ENCODE measurements at places on chromosomes 4 and X.
A peak's percentile ranks its signal among the peaks of the same experiment; 100 is the strongest.

GRCh38 chr4:45079616-45080015 is 353.3 kb upstream of the GNPDA2 start:
- no peak for DNase-seq

- no peak for DNase-seq
These were observed 164.0 kb downstream of the SMARCA1 start for GRCh38 chrX:129359269-129359668.

GRCh38 chrX:78555401-78555980 is 103.6 kb downstream of the RTL3 start:
- no peak for DNase-seq

GRCh38 chrX:75603833-75604232 is 81.0 kb upstream of the ZDHHC15 start:
- DNase-seq = no peak

DNA sequence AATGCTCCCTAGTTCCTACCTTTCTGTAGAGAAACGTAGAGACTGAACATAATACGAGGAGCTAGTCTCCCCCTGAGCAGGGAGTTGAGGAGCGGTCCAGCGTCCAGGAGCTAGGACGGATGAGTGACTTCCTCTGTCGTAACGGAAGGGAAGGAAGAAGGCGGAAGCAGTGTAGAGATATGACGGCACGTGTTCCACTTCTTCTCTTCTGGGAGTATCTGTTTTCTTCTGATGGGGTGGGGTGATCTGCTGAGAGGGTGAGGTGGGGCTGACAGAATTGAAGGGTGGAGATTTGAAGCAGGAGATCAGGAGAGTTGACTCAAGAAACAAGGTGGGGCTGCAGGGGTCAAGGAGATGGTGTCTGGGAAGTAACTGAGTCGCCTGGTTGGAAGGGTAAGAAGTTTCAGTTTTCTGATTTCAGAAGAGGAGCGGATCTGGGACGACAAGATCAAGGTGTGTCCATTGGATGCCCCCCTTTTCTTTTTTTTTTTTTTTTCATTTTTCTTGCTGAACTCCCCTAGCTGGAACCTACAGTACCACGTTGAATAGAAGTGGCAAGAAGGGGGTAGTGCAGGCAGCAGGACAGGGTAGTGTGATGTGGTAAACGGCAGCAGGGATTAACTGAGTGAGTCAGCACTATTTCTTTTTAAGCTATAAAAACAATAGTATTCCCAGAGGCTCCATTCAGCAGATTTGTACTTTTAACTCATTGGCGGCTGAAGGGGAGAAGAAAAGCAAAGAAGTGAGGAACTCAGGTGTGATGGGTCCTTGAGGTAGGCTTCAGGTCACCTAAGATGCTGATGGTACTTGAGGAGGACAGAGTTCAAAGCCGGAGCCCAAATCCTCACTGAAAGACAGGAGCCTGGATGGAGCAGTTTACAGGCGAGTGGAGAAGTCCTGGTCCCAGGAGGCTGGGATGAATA is 50.8 kb upstream of the SETD7 start:
- DNase-seq = no peak

DNA sequence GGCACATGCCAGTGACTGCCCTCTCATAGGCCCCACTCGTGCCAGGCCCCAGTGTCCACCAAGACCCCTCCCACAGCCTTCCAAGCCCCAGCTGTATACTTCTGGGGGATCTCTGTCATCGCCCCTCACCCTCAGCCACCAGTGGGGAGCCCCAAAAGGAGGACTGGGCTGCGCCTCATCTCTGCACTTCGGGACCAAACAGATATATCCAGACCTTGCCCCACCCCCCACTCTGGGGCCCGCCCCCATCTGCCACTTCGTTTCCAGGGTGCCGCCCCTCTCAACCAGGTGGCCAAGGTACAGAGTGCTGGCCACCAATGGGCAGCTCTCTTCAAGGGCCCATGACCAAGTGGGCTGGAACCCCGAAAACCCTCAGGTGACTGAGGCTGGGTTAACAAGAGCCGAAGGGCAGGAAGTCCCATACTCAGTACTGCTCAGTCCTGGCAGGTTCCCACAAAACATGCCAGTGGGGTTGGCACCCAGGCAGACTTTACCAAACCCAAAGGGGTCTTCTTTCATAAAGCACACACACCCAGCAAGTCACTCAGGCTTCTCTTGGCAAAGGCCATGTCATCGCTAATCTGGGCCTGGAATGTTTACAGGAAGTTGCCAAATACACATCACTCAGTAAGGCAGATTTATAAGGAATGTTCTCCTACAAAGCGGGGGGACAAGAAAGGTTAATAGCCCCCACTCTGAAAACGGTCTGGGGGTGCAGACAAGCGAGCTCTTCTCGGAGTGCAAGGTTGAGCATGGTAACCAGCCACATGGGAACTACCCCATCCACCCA is 4.4 kb downstream of the ZFYVE28 start:
- DNase-seq = no peak

- DNase-seq = no peak
These were observed 17.5 kb upstream of the MBTPS2 start for GRCh38 chrX:21821875-21822274.

GRCh38 chr4:155403886-155404285 is 27.1 kb upstream of the MAP9 start:
- no peak for DNase-seq

DNA sequence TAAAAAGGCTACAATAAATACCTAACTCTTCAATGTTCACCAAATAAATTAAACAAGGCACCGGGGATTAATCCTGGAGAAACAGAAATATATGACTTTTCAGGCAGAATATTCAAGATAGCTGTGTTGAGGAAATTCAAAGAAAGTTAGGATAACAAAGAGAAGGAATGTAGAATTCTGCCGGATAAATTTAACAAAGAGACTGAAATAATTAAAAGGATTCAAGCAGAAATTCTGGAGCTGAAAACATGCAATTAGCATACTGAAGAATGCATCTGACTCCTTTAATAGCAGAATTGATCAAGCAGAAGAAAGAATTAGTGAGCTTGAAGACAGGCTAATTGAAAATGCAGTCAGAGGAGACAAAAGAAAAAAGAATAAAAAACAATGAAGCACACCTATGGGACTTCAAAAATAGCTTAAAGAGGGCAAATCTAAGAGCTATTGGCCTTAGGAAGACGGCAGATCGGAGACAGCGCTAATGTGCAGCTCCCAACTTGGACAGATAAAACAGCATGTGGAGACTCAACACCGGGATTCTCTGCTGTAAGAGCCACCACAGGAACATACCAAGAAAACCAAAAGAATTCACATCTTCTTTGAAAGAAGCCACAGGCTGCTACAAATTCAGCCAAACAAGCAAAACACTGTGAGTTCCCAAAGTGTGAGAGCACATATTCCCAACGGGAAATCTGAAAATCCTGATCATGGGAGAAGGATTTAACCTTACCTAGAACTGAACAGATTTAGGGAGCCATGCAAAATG is 1290.9 kb downstream of the PCDH18 start:
- no peak for DNase-seq

DNA sequence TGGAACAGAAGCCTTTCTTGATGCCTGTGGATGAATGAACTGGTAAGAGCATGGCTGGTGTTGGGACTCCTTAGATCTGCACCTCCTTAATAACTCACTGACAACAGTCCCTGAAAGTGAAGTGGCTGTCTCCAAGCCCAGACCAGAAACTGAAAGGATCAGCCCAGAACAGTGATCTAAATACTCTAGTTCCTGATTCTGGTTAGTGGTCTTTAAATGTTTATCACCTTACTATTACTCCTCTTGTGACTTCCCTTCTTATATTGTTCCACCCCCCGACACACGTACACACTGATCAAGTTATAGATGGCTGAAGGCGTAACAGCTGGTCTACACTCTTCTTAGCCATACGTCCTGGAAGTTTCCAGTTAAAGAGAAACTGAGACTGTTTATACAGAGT is 33.8 kb upstream of the ARMCX2 start:
- DNase-seq = no peak

GRCh38 chr4:7382634-7383014 is 52.1 kb downstream of the PSAPL1 start:
- DNase-seq = no peak

GRCh38 chr4:144578681-144579080 is 67.3 kb upstream of the HHIP start:
- DNase-seq = no peak

DNA sequence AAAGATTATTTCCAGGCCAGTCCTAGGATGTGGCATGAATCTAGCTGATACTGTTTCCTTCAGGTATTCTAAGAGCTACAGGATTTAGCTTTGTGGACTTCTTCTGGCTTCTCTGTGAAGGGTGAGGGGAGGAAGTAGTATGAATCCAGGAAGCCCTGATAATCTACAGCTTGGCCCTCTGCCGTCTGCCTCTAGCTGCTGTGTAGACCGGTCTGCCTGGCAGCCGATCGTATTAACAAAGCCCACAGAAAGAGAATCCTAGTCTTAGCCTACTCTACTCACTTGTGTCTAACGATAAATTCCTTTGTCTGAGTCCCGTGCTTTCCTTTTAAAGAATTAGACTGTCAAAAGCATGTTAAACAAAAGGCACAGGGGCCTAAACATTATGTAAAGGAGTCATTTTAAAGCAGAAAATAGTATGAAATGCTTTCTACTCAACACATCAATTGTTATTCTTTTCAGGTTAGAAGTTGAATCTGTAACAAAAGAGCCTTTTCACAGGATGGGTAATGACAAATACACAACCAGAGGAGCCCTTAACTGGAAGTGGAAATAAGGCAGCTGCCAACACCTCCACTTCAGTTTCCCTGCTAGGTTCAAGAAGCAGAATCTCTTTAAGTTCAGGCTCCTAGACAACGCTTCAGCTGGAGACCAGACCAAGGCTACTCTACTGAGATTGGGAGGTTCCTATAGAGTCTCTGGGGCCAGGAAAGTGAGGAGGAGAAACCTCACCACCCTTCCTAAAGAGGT is 48.9 kb upstream of the UCP1 start:
- DNase-seq = no peak

GRCh38 chr4:28443801-28444412 is 1583.3 kb downstream of the STIM2 start:
- DNase-seq = no peak

- no peak for DNase-seq
These were observed 50.0 kb upstream of the GPC4 start for GRCh38 chrX:133465254-133465653.

GRCh38 chrX:86047174-86047935 is at the start of gene CHM:
CHM (minus strand) TSS chrX:86047558; CDS start chrX:86047532, 26 bp downstream.
- DNase-seq = peak; percentile 50

GRCh38 chrX:13598877-13599276 is 29.5 kb downstream of the EGFL6 start:
- no peak for DNase-seq

- no peak for DNase-seq
These were observed 14.6 kb upstream of the ATXN3L start for GRCh38 chrX:13334491-13334890.

GRCh38 chr4:25875281-25875745 is 12.5 kb upstream of the SEL1L3 start:
- DNase-seq = no peak

GRCh38 chr4:145732001-145732815 is 52.3 kb downstream of the C4orf51 start:
- DNase-seq = no peak

DNA sequence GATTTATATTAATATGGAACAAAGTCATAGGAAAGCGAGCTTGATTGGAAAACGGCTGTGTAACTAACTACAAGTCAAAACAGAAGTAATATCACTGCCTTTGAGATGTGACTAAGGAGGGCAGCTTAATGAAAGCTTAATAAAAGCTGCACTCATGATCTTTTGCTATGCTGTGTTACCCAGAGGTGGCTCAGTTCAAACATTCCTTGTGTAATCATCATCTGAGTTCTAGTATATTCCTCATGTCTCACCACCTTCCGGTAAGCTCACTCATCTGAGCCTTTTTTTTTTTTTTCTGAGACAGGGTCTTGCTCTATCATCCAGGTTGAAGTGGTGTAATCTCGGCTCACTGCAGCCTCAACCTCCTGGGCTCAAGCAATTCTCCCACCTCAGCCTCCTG is 5.0 kb downstream of the GRPEL1 start:
- no peak for DNase-seq

DNA sequence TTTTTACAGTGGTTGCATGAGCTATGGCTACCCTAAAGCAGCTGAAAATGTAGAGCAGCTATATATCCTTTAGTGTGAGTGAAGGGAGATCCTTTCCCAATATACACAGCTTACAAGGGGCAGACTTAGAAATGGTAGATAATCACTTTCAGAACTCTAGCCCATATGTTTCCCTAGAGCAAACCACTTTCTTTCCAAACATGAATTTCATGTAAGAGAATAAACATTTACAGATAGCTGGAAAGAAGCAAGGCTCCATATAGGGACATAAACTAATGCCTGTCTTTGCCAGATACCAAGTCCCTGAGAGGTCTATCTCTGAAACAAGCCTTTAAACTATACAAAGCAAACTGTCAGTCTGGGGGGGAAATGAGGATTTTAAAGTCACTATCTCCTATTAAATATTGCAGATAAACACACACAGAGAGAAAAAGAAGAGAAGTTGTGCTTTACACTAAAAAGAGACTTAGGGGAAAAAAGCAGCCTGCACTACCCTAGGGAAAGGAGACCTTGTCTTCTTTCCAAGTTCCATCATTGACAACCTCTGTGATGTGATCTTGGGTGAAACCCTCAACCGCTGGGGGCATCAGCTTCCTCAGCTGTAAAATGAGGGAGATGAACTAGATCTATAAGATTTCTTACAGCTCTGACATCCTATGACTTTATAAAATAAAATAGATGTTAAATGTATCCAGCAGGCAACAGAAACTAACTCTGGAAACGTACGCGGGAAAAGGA is 73.6 kb downstream of the TMEM156 start:
- DNase-seq = no peak

- no peak for DNase-seq
These were observed 33.2 kb upstream of the WDR17 start for GRCh38 chr4:176032454-176032853.

- DNase-seq = no peak
These were observed 184.4 kb downstream of the GABRB1 start for GRCh38 chr4:47215759-47216158.

DNA sequence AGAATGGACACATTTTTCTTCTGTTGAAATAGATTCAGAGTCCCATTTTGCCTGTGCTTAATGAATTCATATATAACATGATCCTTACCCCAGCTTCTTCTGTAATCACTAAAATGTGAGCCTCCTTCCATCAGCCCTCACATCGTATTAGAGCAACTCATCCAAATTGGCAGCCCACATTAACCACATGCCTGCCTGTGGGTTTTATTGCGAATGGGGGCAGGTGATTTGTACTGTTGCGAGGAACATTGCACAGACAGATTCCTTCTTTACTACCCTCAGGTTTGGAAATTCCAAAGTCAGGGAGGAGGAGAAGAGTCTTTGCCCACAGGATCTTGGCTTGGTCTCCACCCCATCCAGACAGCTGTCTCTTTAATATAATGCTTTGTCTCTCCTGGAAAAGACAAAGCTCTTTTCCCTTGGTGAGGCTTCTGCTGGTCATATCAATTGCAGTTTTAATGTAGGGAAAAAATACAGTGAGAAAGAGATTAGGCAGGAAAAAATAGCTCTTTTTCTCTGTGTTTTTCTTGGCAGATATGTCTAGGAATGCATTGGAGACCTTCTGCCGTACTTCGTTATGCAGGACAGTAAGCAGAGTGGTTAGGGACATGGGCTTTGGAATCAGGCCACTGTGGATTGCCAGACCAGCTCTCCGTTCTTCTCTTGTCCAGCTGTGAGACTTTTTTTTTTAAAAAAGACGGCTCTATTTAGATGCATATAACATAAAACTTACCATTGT is 371.2 kb downstream of the AFF2 start:
- no peak for DNase-seq

GRCh38 chr4:930028-930551 is 2.0 kb downstream of the GAK start:
- no peak for DNase-seq

GRCh38 chr4:152965611-152966010 is 29.5 kb downstream of the FHDC1 start:
- DNase-seq = no peak
